ENCODE measurements at places on chromosomes 3 and 15.

DNA sequence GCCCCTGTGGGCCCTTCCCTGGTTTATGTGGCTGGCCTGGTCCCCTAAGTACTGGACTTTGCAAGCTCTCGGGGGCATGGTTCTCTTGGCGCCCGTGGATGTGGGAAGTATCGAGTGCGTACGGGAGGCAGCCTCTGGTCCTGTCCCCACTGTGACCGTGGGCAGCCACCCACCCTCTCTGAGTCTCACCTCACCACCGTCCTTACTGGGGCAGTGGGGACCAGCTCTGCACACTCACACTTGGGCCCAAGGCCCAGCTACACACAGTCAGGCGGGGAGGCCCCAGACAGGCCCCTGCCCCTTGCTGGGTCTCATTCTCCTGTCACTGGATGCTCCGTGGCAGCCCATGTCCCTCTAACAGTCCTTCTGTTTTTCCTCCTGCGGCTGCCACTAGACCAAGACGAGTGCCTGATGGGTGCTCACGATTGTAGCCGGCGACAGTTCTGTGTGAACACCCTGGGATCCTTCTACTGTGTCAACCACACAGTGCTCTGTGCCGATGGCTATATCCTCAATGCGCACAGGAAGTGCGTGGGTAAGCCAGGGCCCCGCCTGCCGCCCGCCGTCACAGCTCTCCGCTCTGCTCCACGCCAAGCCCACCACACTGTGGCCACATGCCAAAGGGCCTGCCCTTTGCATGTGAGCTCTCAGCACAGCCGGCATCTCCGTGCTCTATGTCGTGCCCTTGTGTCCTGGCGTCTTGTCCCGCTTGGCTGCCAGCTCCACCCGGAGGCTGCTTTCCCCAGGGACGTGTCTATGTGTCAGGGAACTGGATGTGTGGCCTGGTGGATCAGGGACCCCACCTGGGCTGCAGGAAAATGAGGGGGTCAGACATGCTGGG lies 72.7 kb downstream of the FBLN2 start:
- DNase-seq = peak; percentile 27

DNA sequence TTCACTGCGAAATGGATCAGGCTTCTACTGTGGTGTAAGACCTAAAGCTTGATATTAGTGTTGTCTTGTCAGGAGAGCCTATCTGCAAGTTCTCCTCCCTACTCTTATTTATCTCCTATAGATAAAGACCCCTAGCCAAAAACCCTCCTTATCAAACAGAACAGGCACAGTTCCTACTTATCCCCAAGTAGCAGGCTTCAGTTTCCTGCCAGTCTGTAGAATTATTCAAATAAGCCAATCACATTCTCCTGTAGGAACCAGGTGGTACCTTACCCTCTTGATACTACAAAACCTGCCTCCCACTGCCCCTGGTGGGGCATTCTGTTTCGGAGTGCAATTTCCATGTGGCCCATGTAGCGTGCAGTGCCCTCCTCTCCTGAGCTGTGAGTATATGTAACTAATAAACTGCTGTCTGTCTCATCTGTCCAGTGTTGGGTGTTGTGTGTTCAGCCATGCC lies 28.7 kb downstream of the HDGFL3 start:
- DNase-seq = no peak

DNA sequence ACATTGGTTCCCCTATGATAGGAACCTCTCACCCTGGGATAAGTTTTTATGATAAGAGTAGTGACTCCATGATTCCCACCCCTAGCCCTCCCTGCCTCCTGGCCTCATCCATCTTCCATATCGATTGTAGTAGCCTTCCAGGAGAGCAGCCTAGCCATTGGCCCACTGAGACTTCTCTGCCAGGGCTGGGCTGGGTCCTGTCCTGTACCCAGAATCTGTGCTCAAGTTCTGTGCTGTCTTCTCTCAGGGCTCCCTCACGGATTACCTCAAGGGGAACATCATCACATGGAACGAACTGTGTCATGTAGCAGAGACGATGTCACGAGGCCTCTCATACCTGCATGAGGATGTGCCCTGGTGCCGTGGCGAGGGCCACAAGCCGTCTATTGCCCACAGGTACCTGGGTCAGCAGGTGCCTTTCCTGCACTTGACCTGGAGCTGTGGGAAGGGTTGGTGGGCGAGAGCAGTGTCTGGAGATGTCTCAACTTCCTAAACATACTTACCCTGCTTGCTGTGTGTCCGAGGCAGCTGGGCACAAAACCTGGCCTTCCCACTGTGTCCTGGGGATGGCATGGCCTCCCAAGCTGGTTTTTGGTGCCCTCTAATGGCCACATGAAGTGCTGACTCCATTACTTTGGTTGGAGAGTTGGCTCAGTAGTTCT lies 16.6 kb upstream of the EXOG start:
- peak; percentile 12 for DNase-seq

DNA sequence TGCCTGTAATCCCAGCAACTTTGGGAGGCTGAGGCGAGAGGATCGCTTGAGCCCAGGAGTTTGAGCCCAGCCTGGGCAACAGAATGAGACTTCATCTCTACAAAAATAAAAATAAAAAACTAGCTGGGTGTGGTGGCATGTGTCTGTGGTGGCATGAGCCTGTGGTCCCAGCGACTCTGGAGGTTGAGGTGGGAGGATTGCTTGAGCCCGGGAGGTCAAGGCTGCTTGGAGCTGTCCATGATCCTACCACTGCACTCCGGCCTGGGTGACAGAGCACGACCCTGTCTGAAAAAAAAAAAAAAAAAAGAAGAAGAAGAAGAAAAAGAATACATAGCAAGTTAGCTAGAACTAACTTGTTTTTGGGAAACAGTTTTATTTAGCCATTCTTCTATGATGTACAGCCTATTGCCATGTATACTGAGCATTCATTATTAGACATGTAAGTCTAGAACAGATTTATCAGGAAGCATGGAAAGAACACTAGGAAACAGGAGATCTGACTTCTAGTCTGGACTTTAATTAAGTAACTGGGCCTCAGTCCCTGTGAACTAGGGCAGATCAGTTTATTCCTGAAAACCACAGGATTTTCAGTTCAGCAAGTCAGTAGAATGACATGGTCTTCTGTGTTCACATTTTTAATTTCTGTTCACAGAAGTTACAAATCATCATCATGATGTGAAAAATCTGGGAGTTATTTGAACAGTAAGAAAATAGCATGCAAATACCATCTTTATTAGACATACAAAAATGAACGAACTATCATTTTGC lies 65.5 kb downstream of the KAT2B start:
- DNase-seq = no peak

GRCh38 chr3:32421991-32422859 lies 30.6 kb downstream of the CMTM7 start:
- no peak for DNase-seq

DNA sequence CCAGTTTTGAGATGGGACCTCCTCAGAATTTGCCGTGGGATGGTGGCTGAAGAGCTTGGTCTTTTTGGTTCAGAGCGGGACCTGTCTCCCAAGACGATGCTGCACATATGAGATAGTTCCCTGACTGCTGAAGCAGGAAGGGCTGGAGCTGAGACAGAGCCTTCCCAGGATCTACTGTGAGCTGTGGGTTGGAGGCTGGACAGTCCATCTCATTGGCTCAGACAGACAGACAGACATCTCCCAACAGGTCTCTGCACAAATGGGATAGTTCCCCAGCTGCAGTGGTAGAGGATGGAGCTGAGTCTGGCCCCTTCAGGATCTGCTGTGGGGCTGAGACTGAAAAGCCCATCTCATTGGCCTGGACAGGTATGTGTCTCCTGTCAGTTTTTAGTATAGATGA lies 1145.6 kb upstream of the CADM2 start:
- no peak for DNase-seq

DNA sequence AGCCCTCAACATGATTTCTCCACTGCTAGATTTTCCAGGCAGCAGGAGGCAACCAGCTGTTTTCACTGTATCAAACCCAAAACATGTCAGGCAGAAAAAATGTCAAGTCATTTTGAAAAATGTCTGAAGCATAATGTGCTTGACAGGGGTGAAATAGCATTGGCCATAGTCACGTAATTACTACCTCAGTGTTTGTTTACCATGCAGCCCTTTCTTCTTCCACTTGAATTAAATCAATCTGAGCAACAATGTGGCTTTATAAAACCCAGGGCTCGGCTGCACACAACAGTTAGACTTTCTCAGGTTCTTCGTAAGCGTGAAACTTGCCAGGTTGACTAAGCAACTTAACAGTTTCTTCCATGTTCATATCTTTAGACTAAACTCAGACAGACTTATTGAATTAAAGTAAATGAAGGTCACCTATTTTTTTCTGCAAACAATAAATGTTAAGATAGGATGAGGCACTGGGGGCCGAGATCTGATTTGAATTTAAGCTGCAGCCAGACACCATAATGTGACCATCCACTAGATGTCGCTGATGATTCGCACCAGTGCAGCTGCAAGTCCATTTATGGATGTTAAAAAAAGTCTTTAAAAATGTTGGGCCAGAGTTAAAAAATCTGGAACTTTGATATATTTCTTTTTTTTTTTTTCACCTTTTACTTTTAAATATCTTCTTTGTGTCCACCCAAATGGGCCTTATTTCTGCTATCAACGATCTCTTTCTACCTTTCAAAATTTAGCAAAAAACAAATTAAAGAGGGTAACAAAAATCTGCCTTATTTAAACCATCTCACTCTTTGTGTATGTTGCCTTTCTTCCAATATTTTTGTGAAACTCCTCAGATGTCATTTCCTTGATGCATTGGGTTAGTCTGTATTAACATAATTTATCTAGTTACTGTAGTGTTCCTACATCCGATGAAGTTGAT lies 305.9 kb downstream of the CACNA2D3 start:
- DNase-seq = no peak

- no peak for DNase-seq
Observed at GRCh38 chr3:184377882-184378445, at the start of gene THPO. Gene THPO (minus strand): TSS chr3:184378207. CDS start chr3:184376259, 1,948 bp downstream.

DNA sequence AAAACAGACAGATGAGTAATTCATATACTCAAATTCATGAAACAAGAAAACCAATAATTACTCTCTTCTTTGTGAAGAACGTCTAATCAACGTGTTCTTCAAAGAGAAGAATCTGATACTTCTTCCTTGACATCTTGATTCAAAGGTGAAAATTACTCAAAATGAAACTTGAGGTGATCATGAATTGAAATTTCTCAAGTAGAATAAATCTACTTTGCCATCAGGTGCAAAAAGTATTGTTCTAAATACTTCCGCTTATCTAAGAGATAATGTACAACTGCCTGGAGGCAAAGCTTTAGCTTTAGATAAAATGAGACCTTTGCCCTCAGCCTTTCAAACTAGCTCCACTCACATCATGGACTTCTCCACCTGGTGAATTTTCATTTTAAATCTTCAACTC lies 13.9 kb upstream of the XXYLT1 start:
- DNase-seq = peak; percentile 84

GRCh38 chr15:100778831-100779288 lies 100.8 kb upstream of the ALDH1A3 start:
- DNase-seq = no peak

GRCh38 chr3:23644676-23645075 lies 161.1 kb upstream of the UBE2E1 start:
- no peak for DNase-seq

GRCh38 chr15:74428970-74429780 lies 4.6 kb downstream of the SEMA7A start:
- no peak for DNase-seq

GRCh38 chr3:124650798-124651197 lies 79.5 kb upstream of the UMPS start:
- DNase-seq = no peak

- peak; percentile 63 for DNase-seq
Observed at GRCh38 chr3:50472958-50473357, 30.5 kb downstream of the CACNA2D2 start.

GRCh38 chr15:68400066-68400456 lies 31.9 kb downstream of the ITGA11 start:
- no peak for DNase-seq

GRCh38 chr3:37687966-37688365 lies 173.7 kb upstream of the CTDSPL start:
- no peak for DNase-seq

- DNase-seq = no peak
Observed at GRCh38 chr15:30865257-30865656, 38.5 kb upstream of the FAN1 start.

- DNase-seq = no peak
Observed at GRCh38 chr15:36527235-36528162, 51.9 kb upstream of the CDIN1 start.
